HT1080 (cell line): ENCODE measurements at places on chromosomes 5 and 9. TPM values are rescaled to one million over a fixed set of nuclear protein-coding genes. Genes with fewer than 3 reads are reported as not detected.
A peak's percentile ranks its signal among the peaks of the same experiment; 100 is the strongest.

DNA sequence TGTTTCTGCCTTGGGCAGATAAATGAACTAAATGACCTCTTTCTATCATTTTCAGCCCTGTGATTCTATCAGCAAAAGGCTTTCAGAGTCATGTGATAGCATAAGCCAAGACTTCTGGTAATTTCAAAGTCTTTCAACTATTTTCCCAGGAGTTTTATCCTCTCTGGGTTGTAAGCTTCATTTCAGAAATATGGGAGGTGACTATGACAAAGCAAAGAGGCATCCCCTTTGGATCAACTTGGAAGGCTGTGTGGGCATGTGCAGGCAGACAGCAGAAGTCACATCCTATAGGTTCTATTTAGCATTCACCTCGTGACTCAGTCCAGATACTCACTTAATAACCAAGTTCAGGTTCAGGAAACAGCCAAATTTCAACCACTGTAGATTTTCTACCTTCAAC is 149.0 kb upstream of the FST start:
- DNase-seq = peak; percentile 83

DNA sequence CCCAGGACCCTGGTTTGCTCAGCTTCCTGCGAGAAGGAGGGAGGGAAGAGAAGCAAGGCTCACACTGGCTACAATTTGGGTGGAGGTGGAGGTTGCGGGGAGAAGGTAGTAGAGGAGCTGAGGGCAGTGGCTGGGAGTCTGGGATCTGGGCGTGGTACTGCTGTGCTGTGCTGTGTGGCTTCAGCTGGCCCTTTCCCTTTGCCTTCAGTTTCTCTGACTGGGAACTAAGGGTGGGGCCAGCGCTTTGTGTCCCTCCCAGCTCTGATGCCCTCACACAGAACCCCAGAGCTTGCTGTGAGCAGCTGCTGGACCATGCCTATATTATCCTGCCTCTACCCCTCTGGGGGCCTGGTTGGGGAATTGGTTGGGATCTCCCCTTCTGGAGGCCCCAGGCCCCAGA is 60.9 kb downstream of the RGS3 start:
- DNase-seq = no peak

- DNase-seq = peak; percentile 31
Observed at GRCh38 chr5:141493500-141494422, 4.9 kb downstream of the PCDHGC5 start.

- DNase-seq = peak; percentile 61
Observed at GRCh38 chr9:95091601-95092261, 225.8 kb downstream of the FANCC start.

DNA sequence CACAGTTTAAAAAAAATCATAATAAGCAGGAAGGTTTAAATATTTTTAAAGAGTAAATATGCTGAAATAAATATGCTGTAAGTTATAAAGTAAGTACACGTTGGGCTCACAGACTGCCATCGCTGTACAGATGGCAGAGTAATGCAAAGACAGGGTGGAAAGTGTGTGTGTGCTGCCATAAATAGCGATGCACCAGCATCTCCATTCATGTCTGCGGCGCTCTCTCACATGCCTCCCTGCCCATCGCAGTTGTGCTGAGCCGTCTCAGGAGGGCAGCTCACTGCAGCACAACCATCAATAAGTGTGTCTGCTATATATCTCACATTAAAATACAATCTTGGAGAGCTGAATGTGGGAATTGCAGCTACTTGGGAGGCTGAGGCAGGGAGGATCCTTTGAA is 14.3 kb downstream of the MOCS2 start:
- no peak for DNase-seq

- no peak for DNase-seq
Observed at GRCh38 chr9:94931740-94932139, 205.2 kb downstream of the AOPEP start.

- peak; percentile 93 for DNase-seq
Observed at GRCh38 chr9:70053864-70054263, 10.2 kb downstream of the MAMDC2 start.

DNA sequence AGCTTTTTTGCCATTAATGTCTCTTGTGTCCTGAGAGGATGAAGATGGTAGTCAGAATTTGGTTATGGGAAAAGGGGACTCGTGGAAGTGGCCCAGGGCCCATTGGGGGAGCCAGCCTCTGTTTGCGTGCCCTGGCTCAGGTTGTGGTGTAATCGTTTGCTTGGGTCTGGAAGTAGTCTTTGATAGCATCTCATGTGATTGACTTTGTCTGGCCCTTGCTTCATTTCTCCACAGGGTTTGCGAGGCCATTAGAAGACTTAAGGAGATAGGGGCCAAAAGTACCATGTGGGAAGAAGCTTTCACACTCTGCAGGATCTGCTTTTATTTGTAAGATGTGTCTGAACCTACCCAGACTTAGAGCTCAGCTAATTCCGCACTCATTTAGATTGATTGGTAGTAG is 114.5 kb downstream of the FGF1 start:
- no peak for DNase-seq

DNA sequence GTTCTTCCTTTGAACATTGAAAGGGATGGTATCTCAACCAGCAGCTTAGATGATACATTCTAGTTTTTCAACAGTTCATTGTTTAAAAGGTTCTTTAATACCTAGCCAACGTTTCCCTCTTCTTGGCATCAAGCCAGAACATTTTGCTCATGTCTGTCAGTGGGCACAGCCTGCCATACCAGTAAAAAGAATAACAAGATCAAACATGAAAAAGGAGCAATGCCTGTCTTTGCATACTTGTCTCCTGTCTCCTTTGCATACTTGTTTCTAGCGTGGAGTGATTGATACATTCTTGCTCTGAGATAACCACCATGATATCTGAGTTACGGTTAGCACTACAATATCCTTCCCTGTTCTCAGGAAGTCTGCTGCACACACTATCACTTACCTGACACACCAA is 248.6 kb upstream of the DAPK1 start:
- no peak for DNase-seq

GRCh38 chr5:143052967-143053682 is 282.9 kb downstream of the ARHGAP26 start:
- DNase-seq = no peak

GRCh38 chr5:149326611-149327010 is 18.7 kb upstream of the GRPEL2 start:
- no peak for DNase-seq

DNA sequence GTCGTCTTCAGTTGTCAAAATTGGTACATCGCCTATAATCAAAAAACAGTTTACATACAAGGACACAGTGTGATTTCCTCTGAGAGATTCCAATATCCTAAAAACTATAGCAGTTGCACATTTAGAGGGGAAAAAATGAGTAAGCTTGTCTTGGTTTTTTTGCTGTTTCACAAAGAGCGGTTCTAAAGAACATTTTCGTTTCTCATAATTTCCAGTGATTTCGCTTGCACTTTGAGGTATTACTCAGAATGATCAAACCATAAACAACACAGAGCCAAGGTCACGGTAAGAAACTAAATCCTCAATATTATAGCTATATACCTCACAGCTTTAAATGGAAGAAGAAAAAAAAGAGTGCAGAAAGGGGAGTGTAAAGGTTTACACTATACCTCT is 861 bp downstream of the MTX3 start:
- DNase-seq = peak; percentile 4

GRCh38 chr5:116329503-116329902 is 244.7 kb downstream of the COMMD10 start:
- DNase-seq = no peak

DNA sequence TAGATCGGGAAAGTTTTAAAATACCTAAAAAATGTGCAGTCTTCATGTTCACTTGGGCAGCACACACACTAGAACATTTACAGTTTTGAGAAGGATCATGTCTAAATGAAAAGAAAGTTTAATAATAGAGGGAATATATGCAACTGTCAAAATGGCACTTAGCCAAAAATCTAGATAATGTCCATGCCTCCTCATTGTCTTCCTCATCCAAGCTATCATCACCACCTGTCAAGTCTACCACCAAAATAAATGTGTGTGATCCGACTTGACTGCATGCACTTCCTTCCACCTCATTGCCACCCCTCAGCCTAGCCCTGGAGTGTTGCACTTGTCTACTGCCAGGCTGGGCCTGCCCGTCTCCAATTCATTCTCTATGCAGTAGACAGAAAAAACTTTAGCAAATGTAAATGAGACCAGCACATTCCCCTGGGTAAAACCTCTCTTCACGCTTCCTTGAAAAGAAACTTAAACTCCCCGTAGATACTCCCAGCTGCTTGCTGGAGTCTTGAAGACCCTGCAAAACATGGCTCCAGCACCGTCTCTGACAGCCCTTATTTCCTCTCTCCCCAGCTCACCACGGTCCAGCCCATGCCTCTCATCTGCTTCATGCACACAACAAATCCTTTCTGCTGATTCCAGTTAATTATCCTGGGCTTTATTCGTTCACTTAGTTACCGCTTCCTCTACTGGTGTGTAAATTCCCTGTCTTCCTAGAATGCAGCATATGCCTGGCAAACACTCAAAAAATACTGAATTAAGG is 66.9 kb downstream of the FANCC start:
- no peak for DNase-seq

GRCh38 chr5:152634586-152634985 is 229.5 kb upstream of the NMUR2 start:
- DNase-seq = no peak

DNA sequence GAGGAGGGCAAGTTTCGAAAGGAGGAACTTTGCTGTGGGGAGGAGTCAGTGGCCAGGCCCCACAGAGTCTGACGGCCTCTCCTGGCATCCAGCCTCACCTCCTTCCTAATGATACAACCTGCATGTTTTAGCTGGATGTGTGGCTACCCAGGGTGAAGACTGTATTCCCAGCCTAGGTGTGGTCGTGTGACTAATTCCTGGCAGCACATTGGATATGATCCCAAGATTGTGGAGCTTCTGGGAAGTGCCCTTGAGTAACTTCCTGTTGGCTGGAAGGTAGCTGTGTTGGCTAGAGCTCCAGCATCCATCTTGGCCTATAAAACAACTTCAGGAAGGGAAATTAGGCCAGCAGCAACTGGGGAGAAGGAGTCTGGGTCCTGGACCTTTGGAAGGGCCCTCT is 19.0 kb upstream of the LPCAT1 start:
- DNase-seq = peak; percentile 82

The PCDHGC5 gene
- total RNA-seq = 0.87 and 1.4 TPM in 2 replicates

The CCDC192 gene
- total RNA-seq = not detected in 2 replicates

The SLC6A7 gene
- total RNA-seq = 0.03 TPM in 1 of 2 replicates, not detected in the other

The PLCXD3 gene
- 0.07 TPM in 1 of 2 replicates, not detected in the other for total RNA-seq

The KIF27 gene
- total RNA-seq = 0.87 and 1.4 TPM in 2 replicates

The TMEM167A gene
- total RNA-seq = 46.2 and 63.9 TPM in 2 replicates
